ENCODE measurements at places on chromosomes 16 and 17. TPM values are rescaled to one million over a fixed set of nuclear protein-coding genes. Genes with fewer than 3 reads are reported as not detected.
A peak's percentile ranks its signal among the peaks of the same experiment; 100 is the strongest.

KRTAP4-5 gene
- not detected for total RNA-seq

CTRL gene
- 3.3 TPM for total RNA-seq

ADAMTS18 gene
- 0.07 TPM for total RNA-seq

GRCh38 chr17:40063901-40064531 is 1.3 kb downstream of the THRA start:
- no peaks in the 10 kb centered on the region for H3K36me3 ChIP-seq
- peaks cover 14% of the 10 kb centered on the region for H3K4me1 ChIP-seq
- no peak overlapping the region for H3K27ac ChIP-seq
- H3K27me3 ChIP-seq: peaks cover 2% of the 10 kb centered on the region
- DNase-seq: peak; percentile 29

GRCh38 chr17:80908776-80909175 is 82.9 kb upstream of the CHMP6 start:
- H3K36me3 ChIP-seq: peaks cover 28% of the 10 kb centered on the region
- no peak overlapping the region for H3K27ac ChIP-seq
- H3K4me3 ChIP-seq: no peak overlapping the region
- H3K4me1 ChIP-seq: no peaks in the 10 kb centered on the region
- DNase-seq: no peak

DNA sequence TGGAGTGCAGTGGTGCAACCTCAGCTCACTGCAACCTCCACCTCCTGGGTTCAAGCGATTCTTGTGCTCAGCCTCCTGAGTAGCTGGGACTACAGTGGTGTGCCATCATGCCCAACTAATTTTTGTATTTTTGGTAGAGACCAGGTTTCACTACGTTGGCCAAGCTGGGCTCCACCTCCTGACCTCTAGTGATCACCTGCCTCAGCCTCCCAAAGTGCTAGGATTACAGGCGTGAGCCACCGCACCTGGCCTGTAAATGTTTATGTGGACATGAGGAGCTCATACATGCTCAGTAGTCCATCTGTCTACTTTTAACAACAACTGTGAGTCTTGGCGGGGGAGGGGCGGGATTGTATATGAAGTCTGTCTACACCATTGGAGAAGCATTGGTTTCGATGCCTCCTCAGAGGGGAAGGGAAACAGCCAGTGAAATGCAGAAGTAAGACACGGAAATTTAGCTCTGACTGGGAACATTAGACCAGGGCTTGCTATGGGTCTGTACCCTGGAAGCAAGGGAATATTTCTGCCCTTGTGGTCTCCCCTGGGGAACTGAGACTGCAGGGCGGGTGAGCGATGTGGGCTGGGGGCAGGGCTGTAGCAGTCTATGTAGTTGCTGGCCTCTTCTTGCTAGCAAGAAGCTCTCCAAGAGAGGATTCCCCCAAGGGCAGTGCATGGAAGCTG is 9.3 kb downstream of the NUBP1 start:
- no peak overlapping the region for H3K27ac ChIP-seq
- DNase-seq: no peak
- H3K4me1 ChIP-seq: no peaks in the 10 kb centered on the region
- H3K27me3 ChIP-seq: no peaks in the 10 kb centered on the region

GRCh38 chr16:24789881-24790280 is 55.9 kb upstream of the SLC5A11 start:
- DNase-seq: no peak
- H3K4me1 ChIP-seq: no peaks in the 10 kb centered on the region
- no peaks in the 10 kb centered on the region for H3K27me3 ChIP-seq
- peaks cover 43% of the 10 kb centered on the region for H3K36me3 ChIP-seq
- H3K27ac ChIP-seq: no peak overlapping the region
- H3K4me3 ChIP-seq: no peak overlapping the region

- DNase-seq: no peak
- peaks cover 31% of the 10 kb centered on the region for H3K27me3 ChIP-seq
- no peaks in the 10 kb centered on the region for H3K36me3 ChIP-seq
- H3K4me1 ChIP-seq: no peaks in the 10 kb centered on the region
- H3K27ac ChIP-seq: no peak overlapping the region
Measured at GRCh38 chr17:73163043-73163442, 1.8 kb upstream of the SSTR2 start.

DNA sequence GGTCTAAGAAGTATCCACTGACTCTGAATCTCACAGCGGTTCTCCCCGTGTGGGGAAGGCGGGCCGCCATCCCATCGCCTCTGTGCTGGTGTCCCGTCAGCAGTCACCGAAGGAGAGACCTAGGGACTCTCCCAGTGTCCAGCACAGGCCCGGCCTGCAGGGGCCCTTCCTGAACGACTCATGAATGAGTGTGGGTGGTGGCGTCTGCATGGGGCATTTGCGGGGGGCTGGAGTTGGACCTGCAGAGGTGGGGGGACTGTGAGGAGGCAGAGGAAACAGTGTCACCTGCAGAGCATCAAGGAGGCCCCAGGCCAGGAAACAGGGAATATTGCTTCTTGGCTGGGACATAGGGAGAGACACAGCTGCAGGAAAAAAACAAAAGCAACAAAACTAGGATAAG is 10.3 kb downstream of the KCNG4 start:
- H3K27me3 ChIP-seq: no peaks in the 10 kb centered on the region
- DNase-seq: no peak
- no peak overlapping the region for H3K4me3 ChIP-seq
- no peak overlapping the region for H3K27ac ChIP-seq
- no peaks in the 10 kb centered on the region for H3K4me1 ChIP-seq

GRCh38 chr16:71746442-71747046 is 22.0 kb upstream of the PHLPP2 start:
- no peak overlapping the region for H3K27ac ChIP-seq
- H3K4me3 ChIP-seq: no peak overlapping the region
- peaks cover 26% of the 10 kb centered on the region for H3K36me3 ChIP-seq
- DNase-seq: no peak

DNA sequence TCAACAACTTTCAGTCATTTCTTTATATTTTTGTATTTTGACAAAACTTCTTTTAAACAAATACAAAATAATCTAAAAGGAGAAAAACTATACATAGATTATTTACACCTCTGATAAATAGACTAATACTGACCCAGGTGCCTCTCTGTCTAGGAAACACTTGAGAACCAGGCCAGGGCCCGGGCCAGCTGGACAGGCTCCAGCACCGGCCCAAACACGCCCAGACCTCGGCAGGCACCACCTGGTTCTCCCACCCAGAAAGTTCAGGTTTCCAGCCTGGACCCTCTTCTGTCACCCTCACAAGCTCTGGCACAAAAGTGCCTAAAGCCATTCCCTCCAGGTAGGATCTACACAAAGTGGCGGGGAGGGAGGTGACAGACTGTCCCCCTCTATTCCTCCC is 97.0 kb upstream of the DNAH17 start:
- peaks cover 7% of the 10 kb centered on the region for H3K36me3 ChIP-seq
- no peak for DNase-seq
- no peak overlapping the region for H3K27ac ChIP-seq
- no peaks in the 10 kb centered on the region for H3K27me3 ChIP-seq
- H3K4me1 ChIP-seq: no peaks in the 10 kb centered on the region
- no peak overlapping the region for H3K4me3 ChIP-seq

- H3K4me1 ChIP-seq: no peaks in the 10 kb centered on the region
- no peak overlapping the region for H3K4me3 ChIP-seq
- H3K27ac ChIP-seq: no peak overlapping the region
- H3K36me3 ChIP-seq: peaks cover 14% of the 10 kb centered on the region
- DNase-seq: peak; percentile 14
Measured at GRCh38 chr17:67051837-67052236, 7.5 kb downstream of the CACNG1 start.

- DNase-seq: no peak
- H3K36me3 ChIP-seq: peaks cover 32% of the 10 kb centered on the region
- no peak overlapping the region for H3K27ac ChIP-seq
- no peaks in the 10 kb centered on the region for H3K27me3 ChIP-seq
Measured at GRCh38 chr16:4811242-4811641, 8.8 kb upstream of the ROGDI start.

DNA sequence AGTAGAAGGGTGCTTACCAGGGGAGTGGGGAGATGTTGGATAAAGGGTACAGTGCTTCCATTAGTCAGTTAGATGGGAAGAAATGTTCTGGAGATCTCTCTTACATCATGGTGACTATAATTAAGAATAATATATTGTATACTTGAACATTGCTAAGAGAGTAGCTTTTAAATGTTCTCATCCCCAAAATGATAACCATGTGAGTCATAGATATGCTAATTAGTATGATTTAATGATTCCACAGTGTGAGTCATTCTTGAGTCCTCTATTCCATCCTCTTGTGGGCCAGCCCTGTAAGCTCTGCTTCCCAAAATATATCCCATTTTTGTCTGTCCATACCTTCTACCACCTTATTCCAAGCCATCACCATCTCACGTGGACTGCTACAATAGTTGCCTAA is 80.6 kb upstream of the CDH11 start:
- H3K4me1 ChIP-seq: no peaks in the 10 kb centered on the region
- no peak for DNase-seq
- H3K27ac ChIP-seq: no peak overlapping the region
- H3K27me3 ChIP-seq: no peaks in the 10 kb centered on the region
- H3K4me3 ChIP-seq: no peak overlapping the region

DNA sequence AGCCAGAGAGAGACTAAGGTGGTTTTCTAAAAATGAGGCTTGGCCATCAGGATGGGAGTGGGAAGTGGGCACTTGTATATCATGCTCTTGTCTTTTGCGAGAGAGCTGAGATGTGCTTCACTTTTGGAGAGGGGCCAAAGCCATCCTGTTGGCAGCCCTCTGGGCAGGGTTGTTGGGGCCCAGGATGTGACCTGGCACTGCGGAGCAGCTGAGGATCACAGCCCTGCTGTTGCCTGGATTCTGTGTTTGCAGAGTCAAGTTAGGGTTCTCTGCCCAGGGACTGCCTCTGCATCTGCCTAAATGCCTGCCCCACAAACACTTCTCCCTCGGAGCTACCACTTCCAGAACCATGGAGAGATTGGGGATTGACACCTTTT is 71.2 kb downstream of the PLD6 start:
- H3K4me3 ChIP-seq: no peak overlapping the region
- H3K27ac ChIP-seq: no peak overlapping the region
- H3K27me3 ChIP-seq: no peaks in the 10 kb centered on the region
- no peaks in the 10 kb centered on the region for H3K4me1 ChIP-seq
- H3K36me3 ChIP-seq: peaks cover 9% of the 10 kb centered on the region

DNA sequence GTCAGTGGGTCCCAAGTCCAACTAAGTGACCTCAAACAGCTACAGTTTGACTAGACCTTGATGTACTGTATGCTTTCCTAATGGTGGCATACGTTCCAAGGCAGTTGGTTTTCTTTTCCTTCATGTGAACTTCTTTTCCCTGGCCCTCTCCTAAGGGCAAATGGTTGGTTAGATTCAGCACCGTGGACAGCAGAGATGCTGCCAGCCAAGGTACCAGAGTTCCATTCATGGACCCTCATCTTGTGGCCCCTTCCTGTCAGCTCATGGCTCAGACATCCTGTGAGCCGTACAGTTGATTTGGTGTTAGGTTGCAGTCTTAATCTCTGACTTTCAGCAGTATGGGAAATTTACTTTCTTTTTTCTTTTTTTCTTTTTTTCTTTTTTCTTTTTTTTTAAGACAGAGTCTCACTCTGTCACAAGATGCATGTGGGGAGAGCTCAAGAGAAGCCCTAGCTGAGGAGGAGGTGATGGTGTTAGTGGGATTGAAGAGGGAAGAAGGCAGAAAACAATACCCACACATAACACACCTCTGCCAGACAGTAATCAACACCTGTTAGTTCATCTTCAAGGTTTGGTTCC is 122.4 kb downstream of the USP31 start:
- no peak overlapping the region for H3K4me3 ChIP-seq
- H3K27ac ChIP-seq: no peak overlapping the region
- H3K4me1 ChIP-seq: no peaks in the 10 kb centered on the region
- no peaks in the 10 kb centered on the region for H3K27me3 ChIP-seq
- no peaks in the 10 kb centered on the region for H3K36me3 ChIP-seq

DNA sequence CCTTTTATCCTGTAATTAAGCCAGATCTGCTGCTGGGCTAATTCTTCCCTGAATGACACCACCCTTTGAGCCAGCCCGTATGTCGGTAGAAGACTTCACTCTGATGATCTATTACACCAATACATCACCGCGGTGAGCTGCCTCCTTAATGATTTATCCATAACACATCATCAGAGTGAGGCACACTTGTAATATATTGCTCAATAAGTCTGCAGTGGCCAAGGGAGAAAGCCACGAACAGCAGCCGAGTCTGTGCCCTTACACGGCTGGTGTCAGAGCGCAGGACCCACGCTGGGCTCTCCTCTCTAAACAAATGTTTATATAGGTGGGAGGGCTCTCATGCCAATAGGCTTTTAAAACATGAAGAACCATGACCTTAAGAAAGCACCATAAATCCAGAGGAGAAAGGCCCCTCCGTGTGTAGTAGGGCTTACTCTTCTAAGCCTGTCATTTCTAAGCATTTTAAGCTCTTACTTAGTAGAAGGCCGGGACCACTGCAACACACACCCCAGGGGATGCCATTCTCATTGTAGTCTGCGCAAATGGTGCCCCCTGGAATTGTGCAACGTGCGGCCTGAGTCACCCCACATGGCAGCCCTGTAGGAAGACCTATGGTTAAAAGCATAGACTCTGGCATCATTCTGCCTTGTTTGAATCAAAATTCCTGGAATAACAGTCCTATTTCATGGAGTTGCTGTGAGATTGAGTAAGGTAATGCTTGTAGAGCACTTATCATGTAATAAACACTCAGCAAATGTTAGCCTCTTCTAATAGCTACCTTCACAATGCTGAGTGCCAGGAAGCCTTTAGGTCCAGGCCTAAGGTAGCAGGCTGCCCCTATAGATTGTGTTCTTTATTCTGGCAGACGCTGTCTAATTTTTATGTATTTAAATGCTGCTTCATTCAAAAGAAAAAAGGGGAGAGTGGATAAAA is 26.1 kb downstream of the MRPS23 start:
- H3K4me1 ChIP-seq: no peaks in the 10 kb centered on the region
- no peak overlapping the region for H3K27ac ChIP-seq
- DNase-seq: no peak
- H3K27me3 ChIP-seq: no peaks in the 10 kb centered on the region
- no peak overlapping the region for H3K4me3 ChIP-seq

DNA sequence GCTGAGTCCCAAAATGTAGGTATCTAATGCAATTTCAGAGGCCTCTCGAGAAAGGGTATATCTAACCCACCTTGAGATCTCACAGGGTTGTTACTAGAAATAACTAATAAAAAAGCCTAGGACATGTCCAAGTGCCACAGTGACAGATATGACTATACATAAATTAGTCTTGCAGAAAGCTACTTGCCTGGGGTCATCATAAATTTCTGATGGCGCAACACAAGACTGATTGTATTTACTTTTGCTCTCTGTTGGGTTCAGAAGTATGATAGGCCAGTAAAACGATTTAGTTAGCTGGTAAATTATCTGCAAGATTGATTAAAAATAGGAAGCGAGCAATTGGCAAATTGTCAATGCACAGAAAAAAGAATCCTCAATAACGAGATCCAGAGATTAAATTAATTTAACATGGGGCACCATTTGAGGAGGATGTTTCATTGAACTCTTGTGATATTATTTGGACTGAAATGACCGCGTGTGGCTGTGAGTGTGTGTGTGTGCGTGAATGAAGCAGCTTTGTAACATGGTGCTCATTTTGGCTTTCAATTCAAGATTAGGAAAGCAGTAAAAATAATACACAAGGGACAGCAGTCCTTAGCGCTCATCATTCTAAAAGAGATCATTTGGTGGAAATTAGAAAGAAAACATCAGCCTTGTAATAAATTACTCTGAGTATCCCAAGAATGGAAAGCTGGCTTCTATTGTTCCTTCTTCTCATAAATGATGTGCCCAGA is 157.4 kb upstream of the ZFHX3 start:
- no peak for DNase-seq
- no peak overlapping the region for H3K4me3 ChIP-seq
- H3K27ac ChIP-seq: no peak overlapping the region
